ENCODE measurements at places on chromosomes 7 and 10.

DNA sequence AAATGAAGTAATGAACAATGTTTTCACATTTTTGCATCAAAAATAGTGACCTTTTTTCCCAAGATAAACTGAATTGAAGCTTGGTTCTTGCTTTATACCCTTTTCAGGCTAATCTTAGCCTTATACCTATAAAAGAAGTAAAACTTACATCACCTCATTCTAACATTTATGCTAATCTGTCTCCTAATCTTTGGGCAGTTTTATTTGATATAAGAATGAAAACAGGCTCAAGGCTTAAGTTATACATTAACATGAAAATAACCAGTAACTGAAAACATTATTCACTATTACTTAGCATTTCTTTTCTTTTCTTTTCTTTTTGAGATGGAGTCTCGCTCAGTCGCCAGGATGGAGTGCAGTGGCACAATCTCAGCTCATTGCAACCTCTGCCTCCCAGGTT, 113.1 kb downstream of the HIBADH start:
- no peak for DNase-seq

DNA sequence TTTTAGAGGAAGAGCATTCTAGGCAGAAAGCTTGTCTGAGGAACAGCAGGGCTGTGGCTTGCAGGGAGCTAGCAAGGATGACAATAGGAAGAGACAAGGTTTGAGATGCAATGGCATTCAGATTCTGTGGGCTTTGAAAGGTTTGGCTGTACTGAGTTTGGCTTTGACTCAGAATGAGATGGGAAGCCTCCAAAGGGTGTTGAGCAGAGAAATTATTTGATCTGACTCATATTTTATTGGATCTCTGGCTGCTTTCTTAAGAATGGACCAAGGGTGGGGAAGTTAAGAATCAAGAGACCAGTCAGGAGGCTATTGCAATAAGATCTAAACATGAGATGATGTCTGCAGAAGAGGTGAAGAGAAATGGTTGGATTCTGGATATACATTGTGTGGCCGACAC, 273.2 kb downstream of the CDK14 start:
- DNase-seq = no peak

DNA sequence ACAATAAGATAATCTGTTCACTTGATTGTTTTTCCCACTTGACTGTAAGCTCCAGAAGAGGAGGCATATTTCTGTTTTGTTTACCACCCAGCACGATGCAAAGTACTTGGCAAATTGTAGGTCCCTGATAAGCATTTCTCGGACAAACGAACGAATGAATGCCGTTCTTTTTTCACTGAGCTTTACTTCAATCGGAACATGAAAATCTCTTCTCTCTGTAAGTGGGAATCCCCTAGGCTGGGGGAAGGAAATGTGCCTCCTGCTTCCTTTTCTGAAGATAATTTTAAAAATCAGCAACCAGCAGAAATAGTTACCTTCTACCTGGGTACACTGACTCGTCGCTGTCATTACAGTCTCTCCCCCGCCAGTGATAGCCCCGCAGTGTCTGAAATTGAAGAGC, 102.9 kb downstream of the AOAH start:
- DNase-seq = no peak

DNA sequence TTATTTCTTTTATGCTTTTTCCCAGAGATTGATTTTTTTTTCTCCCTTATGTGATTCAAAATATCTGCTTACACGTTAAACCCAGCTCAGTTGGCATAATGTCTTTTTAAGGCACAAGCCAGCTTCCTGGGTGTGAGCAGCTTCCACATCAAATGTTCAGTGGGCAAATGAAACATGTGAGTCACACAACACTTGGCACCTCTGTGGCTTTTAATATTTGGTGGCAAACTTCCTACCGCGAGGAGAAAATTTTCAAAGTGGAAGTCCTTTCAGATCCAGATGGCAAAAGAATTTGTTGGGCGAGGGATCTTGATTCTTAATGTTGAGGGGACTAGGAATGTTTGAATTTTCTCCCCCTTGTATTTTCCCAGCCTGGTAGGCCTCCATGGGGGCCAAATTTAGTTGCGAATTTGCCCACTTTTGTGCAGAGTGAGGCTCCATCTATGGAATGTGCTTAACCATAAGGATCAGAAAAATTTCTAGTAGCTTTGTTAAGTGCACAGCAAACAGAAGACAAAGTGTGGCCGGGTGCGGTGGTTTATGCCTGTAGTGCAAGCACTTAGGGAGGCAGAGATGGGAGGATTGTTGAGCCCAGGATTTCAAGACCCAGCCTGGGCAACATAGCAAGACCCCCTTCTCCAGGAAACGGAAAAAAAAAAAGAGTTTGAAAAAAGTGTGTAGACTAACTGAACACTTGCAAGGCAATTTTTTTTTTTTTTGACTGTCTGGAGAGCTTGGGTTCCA, 31.0 kb downstream of the CUX1 start:
- DNase-seq = no peak

- DNase-seq = no peak
Observed at GRCh38 chr10:509361-510102, 179.9 kb downstream of the DIP2C start.

DNA sequence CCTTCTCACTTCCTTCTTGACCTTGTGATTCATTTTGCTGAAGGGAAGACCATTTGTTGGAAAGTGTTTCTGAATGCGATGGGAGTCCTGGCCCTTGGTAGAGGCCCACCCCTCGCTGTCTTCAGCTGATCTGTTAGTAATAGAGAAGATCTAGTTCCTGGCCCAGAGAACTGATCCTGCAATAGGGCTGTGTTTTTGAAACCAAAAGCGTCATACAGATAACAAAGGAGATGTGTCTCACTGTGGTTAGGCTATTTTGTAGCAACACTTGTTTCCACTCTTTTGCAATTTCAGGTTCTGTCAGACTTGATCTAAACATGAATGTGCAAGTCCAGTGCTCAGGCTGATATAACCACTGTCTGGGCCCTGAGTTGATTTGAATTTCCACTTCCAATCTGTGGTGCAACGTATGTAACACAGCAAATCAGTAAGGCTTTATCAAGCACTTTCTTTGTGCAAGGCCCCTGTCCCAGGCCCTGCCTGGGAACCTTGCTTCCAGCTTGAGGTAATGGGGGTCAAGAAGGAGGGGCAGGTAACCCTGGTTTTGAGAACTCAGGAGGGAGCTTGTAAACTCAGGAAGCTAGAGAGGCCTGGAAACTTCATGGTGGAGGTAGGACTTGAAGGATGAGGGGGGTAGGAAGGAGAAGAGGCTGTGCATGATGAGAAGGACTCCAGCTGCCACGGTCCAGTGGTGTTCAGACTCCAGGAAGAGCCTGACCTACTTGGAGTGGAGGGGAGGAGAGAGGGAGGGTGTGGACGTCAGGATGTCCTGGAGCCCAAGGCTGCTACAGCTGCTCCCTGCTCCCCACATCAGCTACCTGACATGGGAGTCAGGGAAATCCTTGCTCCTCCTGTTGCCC, 42.2 kb upstream of the SRGN start:
- no peak for DNase-seq

DNA sequence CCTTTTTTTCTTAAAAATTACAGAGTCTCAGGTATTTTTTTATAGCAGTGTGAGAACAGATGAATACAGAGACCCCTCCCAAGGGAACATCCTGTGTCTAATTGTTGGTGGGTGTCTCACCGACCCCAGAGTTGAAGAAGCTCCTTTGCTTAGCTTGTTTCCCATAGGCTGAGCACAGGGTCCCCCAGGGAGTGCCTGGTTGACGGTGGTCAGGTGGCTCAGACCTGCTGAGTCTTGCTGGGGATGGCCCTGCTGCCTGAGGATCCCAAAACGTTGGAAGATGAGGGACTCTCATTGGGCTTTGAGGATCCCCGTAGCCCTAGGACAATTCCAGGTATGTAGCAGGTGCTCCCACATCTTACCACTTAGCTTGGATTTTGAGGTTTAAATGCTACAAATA, 19.5 kb downstream of the SCART1 start:
- DNase-seq = no peak

DNA sequence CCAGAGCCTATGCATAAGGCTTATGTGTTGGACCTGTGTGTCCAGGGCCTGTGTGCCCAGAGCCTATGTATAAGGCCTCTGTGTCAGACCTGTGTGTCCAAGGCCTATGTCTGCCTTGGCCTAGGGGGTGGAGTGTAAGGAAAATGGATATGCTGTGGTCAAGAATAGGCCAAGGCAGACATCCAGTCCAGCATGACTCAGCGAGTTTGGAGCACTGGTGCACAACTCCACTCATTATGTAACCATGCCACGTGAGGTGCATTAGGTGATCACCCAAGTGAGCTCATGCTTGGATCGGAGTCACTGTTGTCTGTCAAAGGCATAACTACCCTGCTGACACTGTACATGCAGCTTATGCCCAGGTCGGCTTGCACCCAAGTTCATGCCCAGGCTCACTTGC, 238.9 kb downstream of the CACNA2D1 start:
- DNase-seq = no peak

DNA sequence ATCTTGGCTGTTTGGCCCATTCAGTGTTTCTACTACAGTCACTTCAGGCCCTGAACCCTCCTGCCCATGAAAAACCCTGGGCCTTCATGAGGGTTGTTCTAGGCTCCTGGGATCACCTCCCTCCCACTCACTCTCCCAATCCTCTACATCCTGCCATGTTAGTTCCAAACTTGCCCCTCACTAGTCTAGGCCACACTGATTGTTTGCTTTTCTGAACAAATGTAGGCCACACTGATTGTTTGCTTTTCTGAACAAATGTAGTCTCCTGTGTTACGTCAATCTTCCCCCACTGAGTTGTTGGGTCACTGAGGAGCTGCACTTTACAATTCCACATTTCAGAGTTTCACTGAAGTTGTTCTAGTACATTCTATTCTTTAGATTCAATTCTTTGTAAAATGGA, 5.3 kb upstream of the ALDH18A1 start:
- no peak for DNase-seq

DNA sequence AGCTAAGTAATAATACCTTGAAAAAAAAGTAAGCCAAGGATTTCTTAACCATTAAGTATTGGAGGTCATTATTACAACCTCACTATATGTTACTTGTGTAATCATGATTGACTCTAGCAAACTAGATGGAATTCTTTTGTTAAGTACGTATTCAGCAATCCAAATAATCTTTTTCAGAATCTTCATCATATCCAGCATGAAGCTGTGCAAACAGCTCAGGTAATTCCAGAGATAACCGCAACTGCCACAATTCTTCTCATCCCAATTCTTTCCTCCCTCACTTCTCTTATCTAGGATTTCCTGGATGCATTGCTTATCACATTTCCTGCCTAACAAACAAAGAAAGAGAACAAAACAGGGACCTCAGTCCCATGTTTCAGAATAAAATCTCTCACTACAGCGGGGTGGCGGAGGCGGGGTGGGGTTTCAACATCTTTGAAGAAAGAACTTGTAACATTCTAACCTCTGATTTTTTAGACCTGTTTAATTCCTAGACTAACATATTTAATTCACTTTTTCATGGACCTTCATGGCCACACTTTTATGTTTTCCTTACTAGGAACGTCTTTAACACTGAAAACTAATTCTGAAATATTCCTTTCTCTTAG, 156.5 kb downstream of the POM121L12 start:
- no peak for DNase-seq

- DNase-seq = no peak
Observed at GRCh38 chr10:104479906-104480593, 126.4 kb downstream of the CFAP58 start.

GRCh38 chr10:12608761-12609160, 259.4 kb downstream of the CAMK1D start:
- no peak for DNase-seq

- DNase-seq = no peak
Observed at GRCh38 chr10:8071006-8071405, 16.5 kb downstream of the GATA3 start.

- no peak for DNase-seq
Observed at GRCh38 chr7:92092210-92092609, 42.1 kb downstream of the CYP51A1 start.

DNA sequence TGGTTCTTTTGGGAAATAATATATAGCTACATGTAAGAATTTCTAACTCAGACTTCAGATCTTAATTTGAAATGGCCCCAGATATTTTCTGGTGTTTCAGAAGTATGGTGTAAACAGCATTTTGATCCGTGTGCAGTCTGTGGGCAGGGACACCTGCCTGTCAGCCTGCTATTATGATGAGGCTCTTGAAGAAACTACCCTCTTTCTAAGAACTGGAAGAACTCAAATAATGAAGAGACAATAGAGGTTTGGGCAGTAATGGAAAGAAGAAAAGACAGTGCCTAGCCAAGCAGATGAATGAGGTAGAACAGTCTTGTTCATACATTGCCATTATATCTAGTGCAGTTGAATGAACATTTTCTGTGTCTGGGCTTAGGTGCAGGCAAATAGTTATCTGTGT, 256.6 kb downstream of the ARHGAP21 start:
- no peak for DNase-seq

DNA sequence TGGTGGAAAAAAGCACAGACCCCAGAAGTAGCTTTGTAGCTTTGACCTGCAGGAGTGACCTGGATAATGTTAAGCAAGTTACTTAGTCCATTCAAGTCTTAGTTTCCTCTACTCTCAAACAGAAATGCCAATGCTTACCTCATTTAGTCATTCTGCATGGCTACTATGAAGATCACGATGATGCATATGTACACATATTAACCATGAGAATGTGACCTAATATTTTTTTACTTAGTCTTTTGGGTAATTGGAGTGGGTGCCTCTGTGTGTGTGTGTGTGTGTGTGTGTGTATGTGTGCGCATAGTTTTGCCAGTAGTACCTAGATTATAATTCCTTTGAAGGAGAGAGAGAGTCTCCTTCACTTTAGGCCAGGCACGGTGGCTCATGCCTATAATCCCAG, 95.8 kb downstream of the NRP1 start:
- DNase-seq = no peak

- no peak for DNase-seq
Observed at GRCh38 chr7:73971322-73971703, 56.7 kb upstream of the ELN start.

GRCh38 chr7:100485471-100485876, 1.7 kb downstream of the NYAP1 start:
- no peak for DNase-seq

GRCh38 chr10:80152820-80153219, 20.3 kb downstream of the PLAC9 start:
- DNase-seq = no peak

DNA sequence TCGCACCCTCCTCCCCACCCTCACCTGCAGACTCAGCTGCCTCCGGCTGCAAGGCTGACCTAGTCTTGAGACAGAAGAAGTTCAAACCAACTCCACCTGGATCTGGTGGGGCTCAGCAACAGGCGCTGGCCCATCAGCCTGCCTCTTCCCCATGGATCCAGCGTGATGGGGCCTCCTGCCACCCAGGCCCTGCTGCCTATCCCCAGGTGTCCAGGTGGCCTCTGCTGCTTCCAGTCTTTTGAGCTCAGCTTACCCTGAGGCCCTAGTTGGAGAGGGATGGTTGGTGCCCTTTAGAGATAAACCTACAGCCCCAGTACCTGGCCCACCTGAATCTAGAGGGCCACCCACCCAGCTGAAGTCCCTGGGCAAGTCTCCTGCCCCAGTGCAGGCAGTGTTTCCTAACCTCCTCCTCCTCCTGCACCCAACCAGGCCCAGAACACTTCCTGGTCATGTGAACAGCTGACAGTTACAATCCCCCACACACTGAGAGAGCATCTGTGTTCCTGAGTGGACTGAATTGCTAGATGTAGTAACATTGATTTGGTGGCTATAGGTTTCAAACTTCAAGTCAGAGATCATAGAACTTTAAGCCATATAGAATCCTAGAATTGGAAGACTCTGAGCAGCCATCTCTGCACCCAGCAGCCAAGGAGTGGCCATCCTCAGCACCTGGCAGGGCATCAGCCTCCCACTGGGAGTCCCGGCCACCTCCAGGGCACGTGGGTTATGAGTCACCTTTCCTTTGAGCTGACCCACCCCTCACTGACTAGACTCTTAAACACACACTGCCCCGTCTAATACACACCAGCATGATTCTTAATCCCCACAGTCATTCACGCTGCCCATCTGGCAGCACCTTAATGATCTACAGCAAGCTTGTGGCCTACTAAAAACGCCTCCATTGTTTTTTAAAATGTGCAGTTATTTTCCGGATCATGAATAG, 51.9 kb downstream of the ALOX5 start:
- no peak for DNase-seq
